Astrocyte (in vitro differentiated cells and primary cell): ENCODE measurements at places on chromosomes 6 and 20. TPM values are rescaled to one million over a fixed set of nuclear protein-coding genes. Genes with fewer than 3 reads are reported as not detected.

- H3K4me1 ChIP-seq = peaks cover 9% of the 10 kb centered on the region
- H3K4me3 ChIP-seq = no peak overlapping the region
- no peak overlapping the region for H3K27ac ChIP-seq
Measured at GRCh38 chr6:158789115-158789917, 29.9 kb downstream of the EZR start.

The STMND1 gene
- 0.16 TPM in 1 of 2 replicates, not detected in the other for total RNA-seq

The MEI4 gene
- total RNA-seq = 0.54 and 0.58 TPM in 2 replicates

GRCh38 chr6:9540534-9541126 lies 874.2 kb downstream of the TFAP2A start:
- no peak overlapping the region for H3K27ac ChIP-seq
- H3K27me3 ChIP-seq = no peaks in the 10 kb centered on the region
- no peaks in the 10 kb centered on the region for H3K36me3 ChIP-seq

DNA sequence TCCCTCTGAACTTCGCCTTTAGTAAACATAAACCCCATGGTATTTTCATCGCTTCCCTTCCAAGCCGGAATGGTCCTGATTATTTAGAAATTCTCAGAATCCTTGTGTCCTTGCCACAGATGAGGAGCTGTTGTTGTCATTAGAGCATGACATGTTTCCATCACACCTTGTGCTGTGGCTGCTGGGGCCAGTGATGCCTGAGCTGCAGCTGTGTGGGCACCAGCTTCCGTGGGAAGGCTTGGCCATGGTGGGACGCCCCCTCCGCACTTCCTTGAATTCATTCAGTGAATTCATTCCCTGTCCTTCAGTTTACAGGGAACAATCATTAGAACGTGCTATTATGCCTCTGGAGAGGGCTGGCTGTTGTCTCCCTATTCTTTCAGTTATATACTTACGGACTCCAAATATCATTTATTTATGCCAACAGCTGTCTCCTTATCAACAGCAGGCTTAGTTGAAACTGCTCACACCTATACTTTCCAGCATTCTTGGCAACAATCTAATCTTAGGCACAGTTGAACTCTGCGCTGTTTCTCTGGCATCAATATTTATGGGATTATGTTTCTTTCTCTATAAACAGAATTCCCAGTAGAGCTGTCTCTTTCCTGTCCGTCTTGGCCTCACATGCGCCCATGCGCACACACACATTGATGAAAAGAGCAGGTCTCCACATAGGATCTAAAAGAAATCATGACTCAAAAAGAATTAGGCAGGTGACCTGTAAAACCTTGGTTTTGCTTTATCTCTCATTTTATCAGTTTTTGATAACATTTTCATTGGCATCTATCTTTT lies 9.0 kb downstream of the ADGRF1 start:
- no peaks in the 10 kb centered on the region for H3K36me3 ChIP-seq
- H3K4me3 ChIP-seq = no peak overlapping the region
- H3K4me1 ChIP-seq = peaks cover 10% of the 10 kb centered on the region
